MG63 (cell line): ENCODE measurements at places on chromosomes 12 and 14.

DNA sequence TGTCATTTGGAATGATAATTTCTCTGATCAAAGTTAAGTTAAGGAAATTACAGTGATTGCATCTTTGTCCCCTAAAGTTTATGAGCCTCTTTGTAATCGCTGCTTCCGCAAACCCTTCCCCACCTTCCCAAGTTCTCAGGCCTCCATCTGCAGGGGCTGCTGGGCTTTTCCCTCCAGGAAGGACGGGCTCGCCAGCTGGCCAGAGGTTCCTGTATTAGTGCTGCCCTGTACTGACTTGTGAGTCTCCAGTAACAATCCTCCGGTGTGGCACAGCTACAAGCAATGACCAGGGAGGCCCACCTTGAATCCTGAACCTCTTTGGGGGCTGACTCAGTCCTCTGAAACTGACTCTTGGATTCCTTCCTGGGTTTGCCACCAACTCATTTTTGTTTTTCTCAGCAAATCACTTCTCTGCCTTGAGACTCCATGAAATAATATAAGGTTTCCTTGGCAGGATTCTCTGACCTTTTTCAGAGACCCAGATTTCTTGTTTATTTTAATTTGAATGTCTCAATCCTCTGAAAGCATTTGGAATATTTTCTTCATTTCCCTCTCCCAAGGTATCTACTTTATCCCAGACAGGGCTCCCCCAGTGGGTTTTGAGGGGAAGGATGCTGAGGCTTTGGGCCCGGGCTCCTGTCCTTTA is 398.6 kb downstream of the ZFP36L1 start:
- DNase-seq: peak; percentile 11

DNA sequence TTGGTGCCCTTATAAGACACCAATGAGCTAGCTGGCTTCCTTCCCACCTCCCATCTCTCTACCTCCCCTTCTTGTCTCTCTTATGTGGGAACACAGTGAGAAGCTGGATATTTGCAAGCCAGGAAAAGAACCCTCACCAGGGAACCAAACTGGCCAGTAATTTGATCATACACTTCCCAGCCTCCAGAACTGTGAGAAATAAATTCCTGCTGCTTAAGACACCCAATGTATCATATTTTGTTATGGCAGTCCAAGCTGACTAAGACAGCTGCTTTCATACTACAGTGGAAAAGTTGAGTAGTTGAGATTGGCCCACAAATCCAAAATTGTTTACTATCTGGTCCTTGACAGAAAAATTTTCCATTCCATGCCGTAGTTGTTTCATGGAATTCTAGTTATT is 269.0 kb downstream of the KCNH5 start:
- no peak for DNase-seq

- DNase-seq: no peak
These were observed 2.2 kb upstream of the CSAD start for GRCh38 chr12:53182903-53183302.

- DNase-seq: no peak
These were observed 7.1 kb upstream of the LGMN start for GRCh38 chr14:92755495-92755894.

DNA sequence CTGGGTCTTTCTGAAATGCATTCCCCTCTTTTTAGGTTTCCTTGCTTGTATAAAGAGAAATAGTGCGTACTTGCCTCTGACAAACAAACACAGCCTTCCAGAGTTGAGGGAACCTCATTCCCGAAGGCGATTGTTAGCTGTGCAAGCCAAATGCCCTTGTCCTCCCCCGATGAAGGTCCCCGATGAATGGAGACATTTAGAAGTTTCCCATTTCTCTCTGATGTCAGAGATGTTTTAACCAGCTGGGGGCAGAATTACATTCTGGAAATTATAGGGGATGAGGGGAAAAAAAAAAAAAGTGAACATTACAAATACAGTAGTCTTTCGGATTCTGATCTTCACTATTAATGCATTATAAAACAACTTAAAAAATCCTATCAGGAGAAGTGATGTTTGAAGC is 366.8 kb downstream of the VRK1 start:
- no peak for DNase-seq

GRCh38 chr14:92487513-92488133 is 26.0 kb upstream of the RIN3 start:
- no peak for DNase-seq

DNA sequence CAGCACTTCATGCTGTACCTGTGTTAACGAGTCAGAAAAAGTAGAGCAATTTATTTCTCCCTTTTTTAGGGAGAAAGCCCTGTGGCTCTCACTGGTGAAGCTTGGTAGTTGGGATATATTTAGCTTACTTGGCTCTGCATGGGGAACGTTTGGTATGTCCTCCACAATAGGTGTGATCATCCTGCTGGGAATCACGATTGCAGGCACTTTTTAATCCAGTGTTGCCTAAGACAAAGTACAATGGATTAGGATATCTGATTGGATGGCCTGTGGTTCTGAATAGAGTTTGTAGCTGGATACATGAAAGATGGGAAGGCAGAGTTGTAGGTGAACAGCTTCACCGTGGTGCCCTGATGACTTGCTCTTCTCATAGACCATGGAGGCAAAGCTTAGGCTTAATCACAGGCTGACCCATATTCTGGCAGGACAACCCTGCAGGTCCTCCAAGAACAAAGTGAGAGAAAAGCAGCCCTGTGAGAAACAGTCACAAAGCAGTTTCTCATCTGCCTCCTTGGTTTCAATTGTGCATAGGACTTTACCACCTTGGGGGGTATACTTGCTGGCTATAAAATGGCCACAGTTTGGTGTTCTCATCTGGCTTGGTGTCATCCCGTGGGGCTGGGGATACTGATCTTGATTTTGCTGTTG is 7.5 kb downstream of the RESF1 start:
- DNase-seq: no peak

GRCh38 chr14:105602243-105602750 is 75.9 kb downstream of the TMEM121 start:
- no peak for DNase-seq

GRCh38 chr12:262817-263216 is at the start of gene SLC6A13:
TSS of gene SLC6A13 (minus strand) at chr12:262836. CDS start at chr12:260052, 2,784 bp downstream.
- DNase-seq: no peak

GRCh38 chr14:33343016-33343415 is 404.3 kb downstream of the NPAS3 start:
- no peak for DNase-seq

GRCh38 chr12:106657488-106657887 is 74.7 kb downstream of the RFX4 start:
- no peak for DNase-seq

GRCh38 chr14:100065111-100065871 is at the start of gene EVL:
TSS of gene EVL (plus strand) at chr14:100065422. CDS start at chr14:100065501, 79 bp downstream.
- DNase-seq: no peak

- no peak for DNase-seq
These were observed 75.9 kb upstream of the ZDHHC17 start for GRCh38 chr12:76687981-76688380.

DNA sequence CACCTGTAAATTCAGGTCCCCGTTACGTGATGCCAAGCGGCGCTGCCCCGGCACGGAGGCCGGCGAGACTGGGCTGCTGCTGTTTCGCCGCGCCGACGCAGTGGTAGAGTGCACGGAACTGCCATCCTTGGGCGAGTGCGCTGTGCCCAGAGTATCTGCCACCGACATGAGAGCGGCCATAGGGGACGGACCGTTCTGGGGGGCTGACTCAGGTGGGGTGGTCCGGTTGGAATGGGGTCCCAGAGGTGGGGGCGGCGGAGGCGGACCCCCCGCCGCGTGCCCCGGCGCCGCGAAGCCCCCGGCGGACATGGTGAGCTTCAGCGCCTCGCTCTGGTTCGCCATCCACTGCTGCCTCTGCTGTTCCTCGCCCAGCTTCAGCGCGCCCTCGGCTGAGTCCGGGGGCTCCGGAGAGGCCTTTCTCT is 2.8 kb downstream of the IRF2BPL start:
- DNase-seq: no peak

DNA sequence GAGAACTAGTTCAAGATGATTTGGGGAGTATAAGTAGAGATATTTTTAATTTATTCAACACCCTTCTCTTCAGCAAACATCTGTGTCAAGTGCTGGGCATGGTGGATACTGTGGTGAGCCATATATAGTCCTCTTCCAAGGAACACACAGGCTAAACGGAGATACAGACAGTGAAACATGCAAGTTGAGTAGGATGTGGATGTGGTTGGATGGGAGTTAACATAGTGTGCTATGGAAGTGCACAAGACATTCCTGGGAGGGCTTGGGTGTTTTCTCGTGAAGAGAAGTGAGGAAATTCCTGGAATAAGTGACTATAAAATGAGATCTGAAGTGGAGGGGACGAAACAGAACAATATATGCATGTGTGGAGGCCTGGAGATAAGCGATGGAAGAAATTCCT is 181.1 kb upstream of the NPAS3 start:
- DNase-seq: no peak

DNA sequence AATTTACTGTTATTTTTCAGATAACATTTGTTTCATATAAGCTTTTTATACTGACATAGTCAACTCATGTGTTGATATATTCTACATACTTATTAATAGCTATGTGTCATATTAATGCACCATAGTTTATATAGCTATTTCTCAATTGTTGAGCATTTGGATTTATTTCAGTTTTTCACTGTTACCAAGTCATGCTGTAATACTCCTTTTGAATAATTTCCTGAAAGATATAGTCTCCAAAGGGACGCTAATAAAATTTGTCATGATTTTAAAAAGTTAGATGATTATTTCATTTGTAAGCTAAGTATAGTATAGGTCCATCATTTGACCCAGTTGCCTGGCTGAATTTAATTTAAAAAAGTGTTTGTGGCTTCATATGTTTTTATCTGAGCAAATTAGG is 47.8 kb downstream of the ATL1 start:
- no peak for DNase-seq

DNA sequence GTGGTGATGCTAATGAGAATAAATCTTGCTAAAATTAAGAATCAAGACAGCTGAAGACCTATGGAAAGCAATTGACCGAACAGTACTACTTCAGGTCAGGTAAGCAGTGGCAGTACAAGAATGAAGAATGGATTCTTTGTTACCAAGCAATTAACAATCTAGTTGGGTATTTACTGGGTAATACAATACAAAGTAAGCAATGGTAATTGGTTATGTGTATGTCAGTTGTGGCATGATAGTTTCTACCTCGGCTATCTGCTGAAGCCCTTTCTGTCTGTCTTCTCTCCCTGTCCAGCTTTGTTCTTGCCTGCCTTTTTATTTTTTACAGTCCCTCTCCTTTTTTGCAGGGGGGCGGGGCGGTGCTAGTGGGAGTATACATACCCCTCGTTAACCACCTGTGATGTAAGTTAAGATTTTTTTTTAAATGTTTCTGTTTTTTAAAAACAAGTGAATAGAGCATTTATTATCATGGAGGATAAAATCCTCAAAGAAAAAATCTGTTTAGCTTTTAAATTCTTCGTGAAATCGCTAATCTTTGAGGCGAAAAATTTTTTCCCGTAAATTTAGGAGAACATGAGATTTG is 75.9 kb downstream of the RCOR1 start:
- no peak for DNase-seq

GRCh38 chr12:7113389-7113871 is 4.4 kb upstream of the C1RL start:
- no peak for DNase-seq

GRCh38 chr14:36863271-36863670 is 201.6 kb downstream of the PAX9 start:
- DNase-seq: no peak

- DNase-seq: no peak
These were observed 25.6 kb upstream of the GPHB5 start for GRCh38 chr14:63344336-63344735.

- DNase-seq: no peak
These were observed 16.6 kb upstream of the GPR68 start for GRCh38 chr14:91261115-91261514.

- no peak for DNase-seq
These were observed 835.8 kb upstream of the FLRT2 start for GRCh38 chr14:84694161-84694560.

- peak; percentile 70 for DNase-seq
These were observed 196.4 kb downstream of the RPAP3 start for GRCh38 chr12:47509398-47509851.
